ENCODE measurements at places on chromosomes 3 and 15. TPM values are rescaled to one million over a fixed set of nuclear protein-coding genes. Genes with fewer than 3 reads are reported as not detected.

GRCh38 chr15:77530576-77530975, 102.1 kb downstream of the LINGO1 start:
- H3K4me3 ChIP-seq: no peak overlapping the region
- H3K27me3 ChIP-seq: no peaks in the 10 kb centered on the region
- H3K4me1 ChIP-seq: no peaks in the 10 kb centered on the region
- H3K27ac ChIP-seq: no peak overlapping the region

DNA sequence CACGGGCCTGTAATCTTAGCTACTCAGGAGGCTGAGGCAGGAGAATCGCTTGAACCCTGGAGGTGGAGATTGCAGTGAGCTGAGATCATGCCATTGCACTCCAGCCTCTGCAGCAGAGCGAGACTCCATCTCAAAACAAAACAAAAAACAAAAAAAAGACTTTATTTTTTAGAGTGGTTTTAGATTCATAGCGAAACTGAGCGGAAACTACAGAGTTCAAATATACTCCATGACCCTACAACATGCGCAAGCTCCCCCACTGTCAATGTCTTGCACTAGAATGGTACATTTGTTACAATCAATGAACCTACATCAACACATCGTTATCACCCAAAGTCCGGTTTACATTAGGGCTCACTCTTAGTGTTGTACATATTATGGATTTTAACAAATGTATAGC, 2.2 kb upstream of the CRTAP start:
- peak; percentile 29 for DNase-seq
- H3K4me3 ChIP-seq: peak overlapping the region; percentile 56
- peaks cover 44% of the 10 kb centered on the region for H3K4me1 ChIP-seq
- peaks cover 2% of the 10 kb centered on the region for H3K36me3 ChIP-seq

Gene ITIH3
- not detected for total RNA-seq

DNA sequence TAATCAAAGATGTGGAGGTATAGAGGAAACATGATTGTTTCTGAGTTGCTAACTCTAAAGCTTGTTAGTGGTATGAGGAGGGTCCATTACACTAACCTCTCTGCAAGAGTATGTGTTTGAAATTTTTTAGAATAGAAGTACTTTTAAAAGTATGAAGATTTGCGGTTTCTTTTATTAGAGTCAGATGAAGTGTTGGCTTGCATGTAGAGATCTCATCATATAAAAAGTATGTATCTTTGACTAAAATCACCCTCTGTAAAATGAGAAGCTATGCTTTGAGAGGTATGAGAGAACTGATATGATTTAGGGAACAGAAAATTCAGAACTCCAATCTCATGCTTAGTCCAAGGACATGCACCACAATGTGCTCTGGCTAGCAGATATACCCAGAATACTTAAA, 140.4 kb upstream of the MBNL1 start:
- H3K4me3 ChIP-seq: no peak overlapping the region
- DNase-seq: no peak
- no peak overlapping the region for H3K27ac ChIP-seq
- H3K27me3 ChIP-seq: no peaks in the 10 kb centered on the region
- H3K4me1 ChIP-seq: peaks cover 26% of the 10 kb centered on the region
- no peaks in the 10 kb centered on the region for H3K36me3 ChIP-seq

Gene CSTA
- total RNA-seq: not detected

- peaks cover 35% of the 10 kb centered on the region for H3K27me3 ChIP-seq
- no peaks in the 10 kb centered on the region for H3K4me1 ChIP-seq
- H3K36me3 ChIP-seq: no peaks in the 10 kb centered on the region
- no peak overlapping the region for H3K27ac ChIP-seq
- no peak for DNase-seq
- no peak overlapping the region for H3K4me3 ChIP-seq
Observed at GRCh38 chr15:51355096-51355495, 13.6 kb downstream of the GLDN start.

GRCh38 chr3:111729087-111729846, 129.8 kb upstream of the PHLDB2 start:
- no peaks in the 10 kb centered on the region for H3K36me3 ChIP-seq
- no peak overlapping the region for H3K4me3 ChIP-seq
- DNase-seq: no peak
- H3K27me3 ChIP-seq: no peaks in the 10 kb centered on the region

DNA sequence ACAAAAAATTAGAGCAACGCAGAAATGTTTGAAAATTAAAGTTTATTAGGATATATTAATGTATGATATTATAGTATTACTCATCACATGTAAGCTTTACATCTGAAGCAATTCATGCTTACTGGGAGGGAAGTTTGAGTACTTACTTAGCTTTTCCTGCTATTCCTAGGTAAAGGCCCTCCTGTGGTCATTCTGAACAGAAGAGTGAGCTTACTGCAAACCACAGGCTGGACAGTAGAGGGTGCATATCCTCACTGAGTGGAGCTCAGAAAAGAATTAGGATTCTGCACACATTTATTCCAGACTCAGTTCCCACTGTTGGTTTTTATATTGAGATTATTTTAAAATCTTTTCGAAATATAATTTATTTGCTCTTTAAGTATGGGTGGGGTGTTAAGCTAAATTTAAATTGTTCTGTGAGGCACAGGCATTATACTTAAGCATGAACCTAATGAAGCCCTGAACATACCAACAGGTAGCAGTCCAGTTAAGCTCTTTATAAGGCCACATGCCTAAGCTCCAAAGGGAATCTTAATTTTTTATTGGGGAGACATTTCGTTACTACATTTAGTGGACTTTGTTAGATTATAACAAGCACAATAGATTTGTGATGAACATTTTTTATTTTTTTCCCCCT, 10.2 kb downstream of the MRPS22 start:
- peaks cover 54% of the 10 kb centered on the region for H3K4me1 ChIP-seq
- no peaks in the 10 kb centered on the region for H3K27me3 ChIP-seq
- H3K27ac ChIP-seq: no peak overlapping the region
- DNase-seq: no peak

DNA sequence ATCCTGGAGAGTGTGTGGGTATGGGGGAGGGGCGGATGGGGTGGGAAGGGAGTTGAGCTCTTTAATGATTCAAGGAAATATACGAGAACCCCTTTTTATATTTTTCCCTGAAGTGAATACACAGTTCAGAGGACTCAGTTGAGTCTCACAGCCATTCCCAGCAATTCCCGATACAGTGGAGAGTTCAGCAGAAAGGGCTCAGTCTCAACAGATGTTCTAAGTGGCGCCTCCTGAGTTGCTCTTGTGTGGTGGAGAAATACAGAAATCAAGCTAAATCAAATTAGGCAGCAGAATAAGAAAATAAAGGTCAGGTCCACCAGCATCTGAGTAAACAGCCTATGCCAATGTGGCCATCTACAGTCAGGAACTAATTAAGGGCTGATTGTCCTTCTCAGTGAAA, 372.1 kb downstream of the NR2F2 start:
- H3K4me1 ChIP-seq: no peaks in the 10 kb centered on the region
- no peak overlapping the region for H3K27ac ChIP-seq
- no peaks in the 10 kb centered on the region for H3K36me3 ChIP-seq
- H3K4me3 ChIP-seq: no peak overlapping the region
- no peaks in the 10 kb centered on the region for H3K27me3 ChIP-seq
- DNase-seq: no peak

DNA sequence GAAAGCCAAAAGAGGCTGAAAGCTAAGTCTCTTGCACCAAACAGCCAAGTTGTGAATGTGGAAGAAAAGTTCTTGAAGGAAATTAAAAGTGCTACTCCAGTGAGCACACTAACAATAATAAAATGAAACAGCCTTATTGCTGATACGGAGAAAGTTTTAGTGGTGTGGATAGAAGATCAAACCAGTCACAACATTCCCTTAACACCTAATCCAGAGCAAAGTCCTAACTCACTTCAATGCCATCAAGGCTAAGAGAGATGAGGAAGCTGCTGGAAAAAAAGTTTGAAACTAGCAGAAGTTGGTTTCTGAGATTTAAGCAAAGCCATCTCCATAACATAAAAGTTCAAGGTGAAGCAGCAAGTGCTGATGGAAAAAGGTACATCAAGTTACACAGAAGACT, 288.8 kb upstream of the RARB start:
- no peak for DNase-seq
- H3K4me3 ChIP-seq: no peak overlapping the region
- no peaks in the 10 kb centered on the region for H3K27me3 ChIP-seq
- no peak overlapping the region for H3K27ac ChIP-seq
- no peaks in the 10 kb centered on the region for H3K4me1 ChIP-seq

Gene CNTN3
- not detected for total RNA-seq

DNA sequence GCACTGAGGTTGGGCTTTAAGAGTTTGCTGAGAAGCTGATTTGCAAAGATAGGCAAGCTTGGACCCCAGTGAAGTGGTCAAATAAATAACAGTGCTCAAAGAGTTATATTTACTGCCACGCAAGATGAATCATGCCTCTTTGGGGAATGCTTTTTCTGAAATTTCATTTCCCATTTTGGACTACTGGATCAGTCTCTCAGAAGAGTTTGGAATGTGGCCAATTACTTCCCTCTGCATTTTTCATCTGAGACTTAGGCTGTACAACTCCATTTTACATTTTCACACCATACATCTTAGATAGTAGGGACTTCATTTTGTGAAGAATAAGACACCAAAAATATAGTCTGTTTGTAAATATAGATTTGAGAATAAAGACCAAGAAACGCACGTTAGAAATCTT, 419.7 kb downstream of the FGF12 start:
- H3K27me3 ChIP-seq: no peaks in the 10 kb centered on the region
- H3K27ac ChIP-seq: no peak overlapping the region
- no peak for DNase-seq
- no peaks in the 10 kb centered on the region for H3K36me3 ChIP-seq
- H3K4me3 ChIP-seq: no peak overlapping the region
- H3K4me1 ChIP-seq: no peaks in the 10 kb centered on the region

- no peaks in the 10 kb centered on the region for H3K27me3 ChIP-seq
- no peak overlapping the region for H3K4me3 ChIP-seq
- DNase-seq: no peak
- H3K36me3 ChIP-seq: no peaks in the 10 kb centered on the region
Observed at GRCh38 chr15:35289024-35289617, 204.0 kb upstream of the NANOGP8 start.

DNA sequence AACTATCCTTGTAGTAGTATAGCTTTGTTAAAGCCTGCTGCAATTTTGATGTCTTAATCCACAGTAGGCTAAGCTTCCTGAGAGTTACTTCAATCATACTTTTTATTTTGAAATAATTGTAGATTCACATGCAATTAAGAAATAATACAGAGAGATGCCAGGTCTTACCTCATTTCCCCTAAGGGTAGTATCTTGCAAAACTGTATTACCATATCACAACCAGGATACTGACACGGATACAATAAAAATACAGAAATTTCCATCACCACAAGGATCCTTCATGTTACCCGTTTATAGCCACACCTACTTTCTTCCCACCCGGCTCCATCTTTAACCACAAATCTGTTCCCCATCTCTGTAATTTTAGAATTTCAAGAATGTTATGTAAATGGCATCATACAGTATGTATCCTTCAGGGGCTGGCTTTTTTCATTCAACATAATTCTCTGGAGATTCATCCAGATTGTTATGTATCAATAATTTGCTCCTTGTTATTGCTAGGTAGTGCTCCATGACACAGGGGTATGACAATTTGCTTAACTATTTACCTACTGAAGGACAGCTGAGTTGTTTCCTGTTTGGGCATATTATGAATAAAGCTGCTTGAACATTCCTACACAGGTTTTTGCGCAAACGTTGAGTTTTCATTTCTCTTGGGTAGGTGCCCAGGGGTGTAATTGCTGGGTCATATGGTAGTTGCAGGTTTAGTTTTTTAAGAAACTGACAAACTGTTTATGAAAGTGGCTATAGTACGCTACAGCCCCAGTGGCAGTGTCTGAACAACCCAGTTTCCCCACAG, 21.6 kb downstream of the BDH1 start:
- no peaks in the 10 kb centered on the region for H3K27me3 ChIP-seq
- peaks cover 5% of the 10 kb centered on the region for H3K36me3 ChIP-seq
- H3K4me1 ChIP-seq: no peaks in the 10 kb centered on the region
- no peak overlapping the region for H3K4me3 ChIP-seq

- H3K27ac ChIP-seq: peak overlapping the region; percentile 99
- peak overlapping the region; percentile 99 for H3K4me3 ChIP-seq
- H3K27me3 ChIP-seq: peaks cover 9% of the 10 kb centered on the region
- no peak for DNase-seq
- H3K4me1 ChIP-seq: peaks cover 86% of the 10 kb centered on the region
Observed at GRCh38 chr15:88624156-88624970, 3.2 kb downstream of the AEN start.

DNA sequence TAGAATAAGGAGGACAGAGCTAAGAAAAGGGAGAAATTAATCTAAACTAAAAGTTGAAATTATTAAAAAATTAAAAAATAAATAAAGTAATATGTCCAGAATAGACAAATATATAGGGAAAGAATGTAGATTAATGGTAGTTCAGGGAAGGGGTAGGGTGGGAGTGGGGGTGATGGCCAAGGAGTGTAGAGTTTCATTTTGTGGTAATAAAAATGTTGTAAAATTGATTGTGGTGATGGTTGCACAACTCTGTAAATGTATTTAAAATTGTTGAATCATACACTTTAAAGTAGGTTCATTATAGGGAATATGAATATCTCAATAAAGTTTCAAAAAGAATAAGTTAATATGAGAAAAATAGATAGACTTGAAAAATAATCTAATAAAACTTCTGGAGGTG, 21.0 kb upstream of the FNDC3B start:
- no peak for DNase-seq
- no peak overlapping the region for H3K27ac ChIP-seq
- no peaks in the 10 kb centered on the region for H3K36me3 ChIP-seq
- no peaks in the 10 kb centered on the region for H3K4me1 ChIP-seq
- H3K4me3 ChIP-seq: no peak overlapping the region

Gene OR5K2
- total RNA-seq: not detected

DNA sequence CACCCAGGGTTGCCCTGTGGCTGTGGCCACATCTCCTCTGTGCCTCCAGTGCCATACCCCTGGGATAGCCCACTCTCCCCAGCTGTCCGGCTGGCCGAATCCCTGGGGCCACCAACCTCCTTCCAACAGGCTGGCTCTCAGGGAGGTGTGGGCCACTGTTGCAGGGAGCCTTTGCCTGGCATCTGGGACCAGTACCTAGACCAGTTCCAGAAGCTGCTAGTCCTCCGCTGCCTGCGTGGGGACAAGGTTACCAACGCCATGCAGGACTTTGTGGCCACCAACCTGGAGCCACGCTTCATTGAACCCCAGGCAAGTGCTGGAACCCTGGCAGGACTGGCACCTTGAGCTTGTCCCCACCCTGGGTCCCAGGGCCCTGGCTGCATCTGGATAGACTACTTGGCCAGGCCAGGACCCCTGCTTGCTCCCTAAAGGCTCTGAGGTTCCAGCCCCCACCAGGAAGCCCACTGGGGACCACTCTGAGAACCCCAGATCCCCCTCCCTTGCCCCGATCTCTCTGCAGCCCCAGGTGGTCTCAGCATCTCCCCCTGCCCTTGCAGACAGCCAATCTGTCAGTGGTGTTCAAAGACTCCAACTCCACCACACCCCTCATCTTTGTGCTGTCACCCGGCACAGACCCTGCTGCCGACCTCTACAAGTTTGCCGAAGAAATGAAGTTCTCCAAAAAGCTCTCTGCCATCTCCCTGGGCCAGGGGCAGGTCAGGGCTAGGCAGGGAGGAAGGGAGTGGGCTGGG, 50.0 kb downstream of the SEMA3G start:
- no peaks in the 10 kb centered on the region for H3K27me3 ChIP-seq
- peaks cover 2% of the 10 kb centered on the region for H3K36me3 ChIP-seq
- no peaks in the 10 kb centered on the region for H3K4me1 ChIP-seq
- no peak overlapping the region for H3K27ac ChIP-seq
- DNase-seq: no peak
- no peak overlapping the region for H3K4me3 ChIP-seq
